Cortex of kidney (tissue), 1 donor: ENCODE measurements at places on chromosomes 2 and 18.

DNA sequence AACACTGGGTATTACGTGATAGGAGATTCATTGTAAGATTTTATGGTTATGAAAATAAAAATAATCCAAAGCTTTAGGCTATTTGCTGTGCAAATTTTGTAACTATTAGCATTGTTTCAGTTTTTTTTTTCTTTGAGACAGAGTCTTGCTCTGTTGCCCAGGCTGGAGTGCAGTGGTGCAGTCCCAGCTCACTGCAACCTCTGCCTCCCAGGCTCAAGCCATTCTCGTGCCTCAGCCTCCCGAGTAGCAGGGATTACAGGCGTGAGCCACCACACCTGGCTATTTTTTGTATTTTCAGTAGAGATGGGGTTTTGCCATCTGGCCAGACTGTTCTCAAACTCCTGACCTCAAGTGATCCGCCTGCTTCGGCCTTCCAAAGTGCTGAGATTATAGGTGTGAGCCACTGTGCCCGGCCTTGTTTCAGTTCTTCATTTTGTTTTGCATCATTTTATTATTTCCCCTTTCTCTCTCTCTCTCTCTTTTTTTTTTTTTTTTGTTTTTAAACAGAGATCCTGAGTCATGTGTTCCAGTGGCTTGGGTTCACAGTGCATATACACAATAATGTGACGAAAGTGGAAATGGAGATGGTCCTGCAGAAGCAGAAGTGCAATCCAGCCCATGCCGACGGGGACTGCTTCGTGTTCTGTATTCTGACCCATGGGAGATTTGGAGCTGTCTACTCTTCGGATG, 25.8 kb downstream of the CASP10 start:
- DNase-seq: no peak

DNA sequence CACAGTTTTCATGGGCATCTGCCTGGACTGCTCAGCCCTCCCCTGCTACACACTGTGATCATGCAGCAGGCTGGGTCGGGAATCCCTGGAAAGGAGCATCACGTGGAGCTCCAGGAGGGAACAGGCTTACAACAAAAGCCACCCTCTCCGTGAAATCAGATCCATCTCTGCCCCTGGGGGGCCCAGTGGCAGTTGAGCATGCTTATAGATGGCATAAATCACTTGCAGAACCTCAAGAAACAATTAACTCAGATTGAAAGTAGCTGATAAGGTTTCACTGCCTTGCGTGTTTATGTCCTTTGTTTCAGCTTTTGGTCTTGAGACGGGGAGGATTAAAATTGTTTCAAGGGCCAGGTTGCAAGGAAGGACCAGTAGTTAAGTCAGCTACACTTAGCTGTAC, 354.8 kb upstream of the MEIS1 start:
- DNase-seq: no peak

GRCh38 chr2:46216213-46216612, 81.0 kb upstream of the EPAS1 start:
- DNase-seq: no peak

DNA sequence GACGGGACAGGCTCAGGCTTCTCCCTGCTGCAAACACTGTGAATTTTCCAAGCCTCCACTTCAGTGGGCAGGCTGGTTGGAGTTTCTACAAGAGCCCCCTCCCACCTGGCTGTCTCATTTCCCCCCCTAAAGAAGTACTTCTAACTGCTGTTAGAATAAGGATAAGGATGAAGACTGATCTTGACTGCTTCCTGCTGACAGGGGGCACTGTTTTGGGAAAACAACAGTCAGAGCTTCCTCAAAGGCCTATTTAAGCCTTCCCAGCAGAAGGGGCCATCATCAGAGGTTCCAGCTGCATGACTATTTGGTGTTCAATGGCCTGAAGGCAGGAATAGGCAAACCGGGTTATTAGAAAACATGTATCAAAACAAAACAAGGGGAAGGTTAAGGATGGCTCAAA, 1162.8 kb downstream of the DSC3 start:
- DNase-seq: no peak

DNA sequence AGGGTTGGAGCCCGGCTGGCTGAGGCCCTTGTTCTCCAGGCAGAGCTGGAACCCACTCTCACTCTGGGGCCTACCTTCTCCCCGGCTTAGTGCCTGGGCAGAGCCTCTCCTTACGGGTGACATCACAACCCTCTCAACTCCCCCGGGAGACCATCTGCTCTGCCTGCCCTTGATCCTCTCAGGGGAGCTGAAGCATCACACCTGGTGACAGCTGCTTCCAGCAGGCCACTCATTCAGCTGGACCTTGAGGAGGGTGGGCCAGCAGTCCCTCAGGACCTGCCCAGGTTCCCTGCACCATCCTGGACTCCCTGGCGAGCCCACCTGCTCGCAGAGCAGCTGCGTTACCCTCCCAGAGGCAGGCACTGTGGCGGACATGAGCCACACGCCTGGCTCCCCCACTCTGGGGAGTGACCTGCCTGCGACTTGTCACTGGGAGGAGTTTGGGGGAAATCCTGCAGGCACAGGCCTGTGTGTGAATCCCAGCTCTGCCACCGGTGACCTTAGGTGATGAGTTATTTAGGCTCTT, 13.1 kb downstream of the HS6ST1 start:
- no peak for DNase-seq

- DNase-seq: no peak
Measured at GRCh38 chr2:109460553-109461324, 153.0 kb downstream of the SEPTIN10 start.

DNA sequence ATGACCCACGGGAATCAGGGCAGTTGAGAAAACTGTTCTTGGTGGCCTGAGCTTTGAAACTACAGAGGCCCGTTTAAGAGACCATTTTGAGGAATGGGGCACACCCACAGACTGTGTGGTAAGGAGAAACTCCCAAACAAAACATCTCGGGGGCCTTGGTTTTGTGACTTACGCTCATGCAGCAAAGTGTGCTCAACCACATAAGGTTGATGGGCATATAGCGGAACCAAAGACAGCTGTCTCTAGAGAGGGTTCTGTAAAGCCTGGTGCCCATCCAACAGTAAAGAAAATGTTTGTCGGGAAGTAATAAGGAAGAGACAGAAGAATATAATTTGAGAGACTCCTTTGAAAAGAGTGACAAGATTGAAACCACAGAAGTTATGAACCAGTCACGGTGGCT, 5.4 kb downstream of the MRO start:
- no peak for DNase-seq

- no peak for DNase-seq
Measured at GRCh38 chr2:11703700-11704099, 33.7 kb upstream of the NTSR2 start.

- no peak for DNase-seq
Measured at GRCh38 chr2:48180557-48180956, 274.3 kb upstream of the FBXO11 start.

DNA sequence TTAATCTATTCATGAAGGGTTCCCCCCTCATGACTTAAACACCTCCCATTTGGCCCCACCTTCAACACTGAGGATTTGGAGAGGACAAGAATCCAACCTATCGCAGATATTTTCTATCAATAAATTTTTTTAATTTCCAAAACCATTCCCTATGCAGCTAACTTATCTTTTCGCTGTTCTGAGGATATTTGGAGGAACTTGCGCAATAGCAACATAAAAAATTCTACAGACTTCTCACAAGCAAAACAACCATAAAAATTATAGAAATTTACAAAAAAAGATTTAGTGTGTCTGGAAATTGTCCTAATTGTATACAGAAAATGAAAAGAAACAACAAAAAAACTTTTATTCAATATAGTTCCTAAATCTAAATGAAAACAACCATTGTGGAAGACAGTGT, 1472.7 kb upstream of the ZEB2 start:
- DNase-seq: no peak

DNA sequence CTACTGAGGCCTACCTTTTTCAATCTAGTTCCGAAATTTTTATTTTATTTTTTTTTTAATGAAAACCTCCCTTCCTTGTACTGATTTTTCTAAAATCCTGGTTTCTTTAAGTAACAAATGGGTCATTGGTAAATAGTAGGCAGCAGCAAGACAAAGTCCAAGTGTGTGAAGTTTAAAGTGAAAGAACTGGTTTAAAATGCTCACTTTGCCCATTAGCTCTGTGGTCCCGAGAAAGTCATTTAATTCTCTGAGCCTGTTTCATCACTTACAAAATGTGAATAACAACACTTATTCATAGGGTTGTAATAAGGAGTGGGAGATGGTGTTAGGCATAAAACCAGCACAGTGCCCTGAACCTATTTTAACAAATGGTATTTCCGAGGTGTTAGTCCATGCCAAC, 426.2 kb downstream of the ERBB4 start:
- DNase-seq: no peak

GRCh38 chr2:23008951-23009350, 376.0 kb upstream of the KLHL29 start:
- DNase-seq: no peak

GRCh38 chr2:127697482-127698180, 3.7 kb upstream of the SFT2D3 start:
- DNase-seq: no peak

DNA sequence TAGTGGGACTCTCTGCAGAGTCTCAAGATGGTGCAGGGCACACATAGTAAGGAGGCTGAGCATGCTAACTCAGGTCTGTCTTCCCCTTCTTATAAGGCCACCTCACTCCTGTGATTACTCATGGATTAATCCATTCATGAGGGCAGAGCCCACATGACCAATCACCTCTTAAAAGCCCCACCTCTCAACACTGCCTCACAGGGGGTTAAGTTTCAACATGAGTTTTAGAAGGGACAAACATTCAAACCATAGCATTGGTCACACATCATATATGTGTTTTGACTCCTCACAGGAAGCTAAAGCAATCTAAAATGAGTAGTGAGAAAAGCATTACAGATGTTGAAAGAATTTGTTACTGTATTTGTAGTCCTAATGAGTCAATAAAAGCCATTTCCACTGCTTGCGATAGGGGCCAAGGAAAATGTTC, 57.5 kb downstream of the DTNA start:
- no peak for DNase-seq

DNA sequence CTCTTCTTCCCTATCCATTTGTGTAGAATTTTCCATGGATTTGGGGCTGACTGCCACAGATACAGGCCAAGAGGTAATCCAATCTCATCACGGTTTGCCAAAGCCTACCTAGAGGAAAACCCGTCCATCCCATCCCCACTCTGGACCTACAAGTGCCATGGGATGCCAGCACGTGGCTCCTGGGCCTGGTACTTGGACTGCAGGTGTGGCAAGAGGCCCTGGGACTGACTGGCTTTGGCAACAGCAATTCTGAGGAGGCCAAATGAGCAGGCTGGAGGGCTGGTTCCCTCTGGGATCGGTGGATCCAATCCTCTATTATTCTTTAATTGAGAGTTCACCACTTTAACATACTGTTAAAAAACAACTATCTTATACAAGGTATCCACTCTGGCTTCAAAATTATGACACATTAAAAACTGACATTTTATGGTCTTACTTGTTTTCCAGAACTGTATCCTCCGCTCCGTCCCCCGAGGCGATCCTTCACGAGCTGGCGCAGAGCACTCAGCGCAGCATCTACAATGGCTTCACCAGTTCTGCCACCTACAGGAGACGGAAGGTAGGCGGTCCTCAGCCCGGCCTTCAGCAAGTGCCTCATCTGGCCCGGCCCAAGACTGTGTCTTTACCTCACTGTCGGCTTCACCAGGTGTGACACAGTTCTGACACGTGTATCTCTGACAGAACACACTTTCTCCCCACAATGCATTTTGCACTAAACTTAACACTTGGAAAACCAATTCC, 19.8 kb downstream of the PDIA6 start:
- DNase-seq: no peak

DNA sequence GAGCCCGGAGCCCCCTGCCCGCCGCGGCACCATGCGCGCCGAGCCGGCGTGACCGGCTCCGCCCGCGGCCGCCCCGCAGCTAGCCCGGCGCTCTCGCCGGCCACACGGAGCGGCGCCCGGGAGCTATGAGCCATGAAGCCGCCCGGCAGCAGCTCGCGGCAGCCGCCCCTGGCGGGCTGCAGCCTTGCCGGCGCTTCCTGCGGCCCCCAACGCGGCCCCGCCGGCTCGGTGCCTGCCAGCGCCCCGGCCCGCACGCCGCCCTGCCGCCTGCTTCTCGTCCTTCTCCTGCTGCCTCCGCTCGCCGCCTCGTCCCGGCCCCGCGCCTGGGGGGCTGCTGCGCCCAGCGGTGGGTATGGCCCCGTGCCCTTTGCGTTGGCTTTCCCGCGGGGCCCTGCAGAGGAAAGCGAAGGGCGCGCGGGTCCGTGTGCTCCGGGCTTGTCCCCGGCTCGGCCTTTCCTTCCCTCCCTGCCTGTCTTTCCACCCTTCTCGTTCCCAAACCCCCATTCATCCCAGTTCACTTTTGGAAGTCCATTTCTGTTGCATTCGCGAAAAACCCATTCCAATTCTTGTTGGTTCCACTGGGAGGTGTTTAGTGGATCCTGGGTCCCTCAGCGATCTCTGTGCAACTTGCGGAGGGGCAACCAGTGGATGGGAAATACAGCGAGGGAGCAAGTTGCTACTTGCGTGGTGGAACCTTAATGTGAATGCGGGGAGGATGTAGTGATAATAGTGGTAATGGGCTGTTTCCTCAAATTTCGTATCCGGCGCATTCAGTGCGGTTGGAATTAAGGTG, 599 bp downstream of the ADAM23 start:
- DNase-seq: no peak

GRCh38 chr2:231308631-231309428, 86.7 kb upstream of the B3GNT7 start:
- no peak for DNase-seq
